ENCODE measurements at places on chromosomes 7 and 10. TPM values are rescaled to one million over a fixed set of nuclear protein-coding genes. Genes with fewer than 3 reads are reported as not detected.

DNA sequence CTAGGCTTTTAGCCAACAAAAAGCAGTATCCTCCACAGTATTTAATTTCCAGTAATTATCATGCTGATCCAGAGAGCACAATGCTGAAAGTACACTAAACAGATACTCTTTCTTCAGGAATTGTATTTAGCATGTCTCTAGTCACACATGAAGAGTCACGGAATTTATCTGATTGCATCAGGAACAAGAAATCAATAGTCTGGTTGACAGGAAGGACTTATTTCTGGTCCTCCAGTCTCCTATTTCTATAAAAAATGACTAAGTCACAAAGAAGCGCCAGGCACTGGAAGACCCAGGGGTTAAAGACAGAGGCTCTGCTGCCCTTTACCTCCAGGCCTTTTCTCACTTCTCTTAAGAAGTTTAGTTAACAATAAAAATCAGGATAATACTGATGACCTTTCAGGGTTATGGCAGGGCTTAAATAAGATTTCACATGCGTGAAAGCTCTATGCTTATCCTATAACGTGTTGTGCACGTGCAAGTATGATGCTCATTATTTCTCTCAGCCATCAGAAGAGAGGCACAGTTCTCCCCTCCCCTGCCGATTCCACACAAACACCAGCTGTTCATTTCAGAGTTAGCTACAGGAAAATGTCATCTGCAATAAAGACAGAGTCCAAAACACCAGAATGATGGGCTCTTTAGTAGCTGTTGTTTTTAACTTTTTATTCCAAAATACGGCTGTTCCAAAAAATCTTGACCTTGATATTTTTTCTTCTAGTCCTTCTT lies 36.9 kb downstream of the SLC26A4 start:
- no peaks in the 10 kb centered on the region for H3K4me1 ChIP-seq
- no peak overlapping the region for H3K27ac ChIP-seq
- H3K36me3 ChIP-seq: no peaks in the 10 kb centered on the region
- H3K4me3 ChIP-seq: no peak overlapping the region

- H3K4me1 ChIP-seq: peaks cover 19% of the 10 kb centered on the region
- peak within 1 kb of the TSS; percentile 58 for H3K27ac ChIP-seq
- DNase-seq: peak; percentile 66
These were observed at the start of gene DIP2C for GRCh38 chr10:689452-690371. Gene DIP2C, minus strand, starts transcription at chr10:689668. Its CDS starts 90 bp downstream, at chr10:689578.

GRCh38 chr10:88971221-88972061 lies 18.9 kb upstream of the ACTA2 start:
- H3K27me3 ChIP-seq: no peaks in the 10 kb centered on the region
- no peak for DNase-seq
- H3K4me1 ChIP-seq: peaks cover 17% of the 10 kb centered on the region

The PCLO gene
- 20.8 TPM for total RNA-seq

The ATOH7 gene
- total RNA-seq: not detected

Measured in body of pancreas (tissue), 4 donors.